ENCODE measurements at places on chromosomes 2 and 18. TPM values are rescaled to one million over a fixed set of nuclear protein-coding genes. Genes with fewer than 3 reads are reported as not detected.

GRCh38 chr2:207154556-207155510, 10.9 kb downstream of the KLF7 start:
- no peak overlapping the region for H3K4me3 ChIP-seq
- no peaks in the 10 kb centered on the region for H3K27me3 ChIP-seq
- H3K36me3 ChIP-seq, result no peaks in the 10 kb centered on the region
- DNase-seq, result no peak
- H3K27ac ChIP-seq, result no peak overlapping the region

DNA sequence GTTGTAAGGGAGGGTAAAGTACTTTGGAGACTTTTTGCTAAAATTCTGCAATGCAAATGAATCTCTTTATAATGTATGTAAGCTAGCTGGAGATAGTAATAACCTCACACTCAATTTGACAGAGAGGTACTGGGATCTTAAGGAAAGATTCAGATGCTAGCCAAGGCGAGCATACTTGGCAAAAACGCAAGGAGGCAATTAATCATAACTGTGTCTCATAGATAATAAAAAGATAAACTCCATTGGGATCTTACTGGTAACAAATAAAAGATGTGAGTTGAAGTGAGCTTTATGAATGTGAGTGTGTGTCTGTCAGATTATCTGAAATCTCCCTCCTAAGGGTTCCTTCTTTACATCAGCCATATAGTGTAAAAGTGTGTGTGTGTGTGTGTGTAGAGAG, 533.0 kb downstream of the TMX3 start:
- H3K36me3 ChIP-seq, result no peaks in the 10 kb centered on the region
- H3K4me3 ChIP-seq, result no peak overlapping the region
- peak; percentile 50 for DNase-seq

DNA sequence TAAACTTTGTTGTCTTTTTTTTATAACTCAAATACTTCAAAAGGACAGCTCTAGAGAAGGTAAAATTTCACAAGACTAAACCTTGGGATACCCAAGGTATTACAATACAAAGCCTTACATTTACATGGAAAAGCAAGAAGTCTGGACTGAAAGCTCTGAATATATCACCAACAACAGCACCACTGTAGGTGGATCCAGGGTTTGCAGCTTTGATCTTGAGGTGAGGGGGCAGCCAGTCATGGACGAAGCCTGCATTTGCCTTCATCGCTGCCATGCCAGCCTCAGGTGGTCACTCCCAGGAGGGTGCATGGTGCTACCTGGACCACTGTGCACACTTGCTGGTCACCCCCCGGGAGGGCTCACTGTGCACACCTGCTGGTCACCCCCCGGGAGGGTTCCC, 36.6 kb downstream of the RBFA start:
- H3K4me3 ChIP-seq, result no peak overlapping the region
- H3K4me1 ChIP-seq, result no peaks in the 10 kb centered on the region
- no peak for DNase-seq
- no peaks in the 10 kb centered on the region for H3K36me3 ChIP-seq
- no peaks in the 10 kb centered on the region for H3K27me3 ChIP-seq

DNA sequence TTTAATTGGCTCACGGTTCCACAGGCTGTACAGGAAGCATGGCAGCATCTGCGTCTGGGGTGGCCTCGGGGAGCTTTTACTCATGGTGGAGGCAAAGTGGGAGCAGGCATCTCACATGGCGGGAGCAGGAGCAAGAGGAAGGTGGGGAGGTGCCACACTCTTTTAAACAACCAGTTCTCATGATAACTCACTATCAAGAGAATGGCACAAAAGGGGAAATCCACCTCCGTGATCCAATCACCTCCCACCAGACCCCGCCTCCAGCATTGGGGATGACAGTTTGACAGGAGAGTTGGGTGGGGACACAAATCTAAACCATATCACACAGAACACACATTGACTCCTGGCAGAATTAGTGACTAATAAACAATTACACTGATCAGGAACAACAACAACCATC, 68.6 kb upstream of the ACKR3 start:
- H3K4me3 ChIP-seq, result no peak overlapping the region
- H3K27ac ChIP-seq, result no peak overlapping the region
- no peaks in the 10 kb centered on the region for H3K27me3 ChIP-seq
- DNase-seq, result no peak
- H3K4me1 ChIP-seq, result peaks cover 8% of the 10 kb centered on the region

- H3K4me3 ChIP-seq, result no peak overlapping the region
- H3K27me3 ChIP-seq, result peaks cover 14% of the 10 kb centered on the region
- peaks cover 19% of the 10 kb centered on the region for H3K4me1 ChIP-seq
- no peak overlapping the region for H3K27ac ChIP-seq
- DNase-seq, result no peak
Observed at GRCh38 chr2:231393149-231394131, 2.1 kb upstream of the B3GNT7 start.

Gene DGKD
- total RNA-seq, result 21.3 TPM
